ENCODE measurements at places on chromosomes 5 and 9. TPM values are rescaled to one million over a fixed set of nuclear protein-coding genes. Genes with fewer than 3 reads are reported as not detected.

SLC36A3 gene
- total RNA-seq = not detected

PANK3 gene
- total RNA-seq = 79.2 TPM

LECT2 gene
- not detected for total RNA-seq

ANKDD1B gene
- not detected for total RNA-seq

TMEM250 gene
- 48.4 TPM for total RNA-seq

HK3 gene
- 0.84 TPM for total RNA-seq

ZBTB6 gene
- 10.5 TPM for total RNA-seq

ACOT12 gene
- total RNA-seq = not detected

FOXD4L3 gene
- total RNA-seq = not detected

ZSWIM6 gene
- 47.3 TPM for total RNA-seq

- no peak for DNase-seq
- no peak overlapping the region for H3K4me3 ChIP-seq
Measured at GRCh38 chr9:109132567-109133021, 12.8 kb upstream of the TMEM245 start.

- DNase-seq = no peak
- H3K4me1 ChIP-seq = no peaks in the 10 kb centered on the region
- no peaks in the 10 kb centered on the region for H3K27me3 ChIP-seq
- no peaks in the 10 kb centered on the region for H3K36me3 ChIP-seq
Measured at GRCh38 chr5:98942847-98943246, 14.0 kb upstream of the CHD1 start.

- peaks cover 17% of the 10 kb centered on the region for H3K4me1 ChIP-seq
- H3K27me3 ChIP-seq = no peaks in the 10 kb centered on the region
- peak overlapping the region; percentile 70 for H3K27ac ChIP-seq
Measured at GRCh38 chr9:115035841-115036612, 81.9 kb downstream of the TNC start.

DNA sequence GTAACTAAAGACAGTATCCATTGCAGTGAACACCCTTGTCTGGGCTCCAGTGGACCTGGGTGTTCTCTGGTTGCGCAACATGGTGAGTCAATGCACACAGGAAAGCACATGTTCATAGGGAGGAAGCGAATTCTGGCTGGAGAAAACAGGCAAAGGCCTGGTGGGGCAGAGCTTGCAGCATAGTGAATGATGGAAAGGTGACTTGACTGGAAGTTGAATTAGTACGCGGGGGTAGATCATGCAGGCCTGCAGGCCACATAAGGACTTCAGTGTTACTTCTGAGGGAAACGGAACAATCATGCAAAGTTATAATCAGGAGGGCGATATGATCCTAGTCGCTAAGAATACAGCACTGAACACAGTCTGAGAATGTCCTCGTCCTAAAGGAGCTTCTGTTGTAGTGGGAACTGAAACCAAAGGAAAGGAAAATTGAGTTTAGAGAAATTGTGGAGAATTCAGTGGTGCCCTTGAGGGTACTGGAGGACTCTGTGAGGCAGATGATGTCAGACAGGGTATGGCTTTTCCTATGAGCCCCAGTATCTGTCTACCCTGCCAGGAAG lies 71.9 kb upstream of the RANBP3L start:
- H3K36me3 ChIP-seq = no peaks in the 10 kb centered on the region
- no peaks in the 10 kb centered on the region for H3K27me3 ChIP-seq
- no peak overlapping the region for H3K27ac ChIP-seq
- DNase-seq = peak; percentile 59
- no peak overlapping the region for H3K4me3 ChIP-seq
- H3K4me1 ChIP-seq = no peaks in the 10 kb centered on the region

- DNase-seq = no peak
- H3K27ac ChIP-seq = no peak overlapping the region
- no peaks in the 10 kb centered on the region for H3K4me1 ChIP-seq
- no peaks in the 10 kb centered on the region for H3K36me3 ChIP-seq
- no peak overlapping the region for H3K4me3 ChIP-seq
Measured at GRCh38 chr9:89687848-89688247, 83.0 kb downstream of the GADD45G start.

DNA sequence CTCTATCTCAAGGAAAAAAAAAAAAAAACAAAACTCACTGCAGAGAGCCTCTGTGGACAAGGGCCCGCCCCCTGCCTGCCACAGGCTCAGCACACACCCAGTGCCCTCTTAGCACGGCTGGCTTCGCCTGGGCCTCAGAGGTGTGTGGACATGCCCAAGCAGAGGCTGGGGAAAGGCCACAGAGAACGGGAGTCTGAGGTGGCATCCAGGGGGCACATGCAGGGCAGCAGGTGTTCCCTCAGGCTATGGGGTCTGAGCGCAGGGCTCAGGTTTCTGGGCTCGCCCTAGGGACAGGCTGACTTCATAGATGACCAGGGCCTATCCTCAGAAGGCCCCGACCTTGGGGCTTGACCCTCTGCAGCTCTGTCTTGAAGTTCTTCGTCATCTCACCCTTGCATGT lies 138.7 kb downstream of the ZNF354C start:
- no peak overlapping the region for H3K4me3 ChIP-seq
- H3K4me1 ChIP-seq = no peaks in the 10 kb centered on the region
- no peaks in the 10 kb centered on the region for H3K36me3 ChIP-seq
- H3K27ac ChIP-seq = no peak overlapping the region

GRCh38 chr5:146770546-146770945 lies 108.0 kb downstream of the PPP2R2B start:
- no peaks in the 10 kb centered on the region for H3K36me3 ChIP-seq
- no peak overlapping the region for H3K27ac ChIP-seq
- no peaks in the 10 kb centered on the region for H3K4me1 ChIP-seq

GRCh38 chr9:88783711-88784083 lies 207.6 kb upstream of the S1PR3 start:
- H3K4me3 ChIP-seq = no peak overlapping the region
- no peaks in the 10 kb centered on the region for H3K27me3 ChIP-seq
- DNase-seq = no peak
- peaks cover 27% of the 10 kb centered on the region for H3K4me1 ChIP-seq
- peak overlapping the region; percentile 9 for H3K27ac ChIP-seq

GRCh38 chr9:108310202-108310601 lies 545.6 kb downstream of the ACTL7B start:
- no peaks in the 10 kb centered on the region for H3K27me3 ChIP-seq
- no peak overlapping the region for H3K27ac ChIP-seq
- H3K36me3 ChIP-seq = no peaks in the 10 kb centered on the region
- H3K4me3 ChIP-seq = no peak overlapping the region

All from A673 (cell line).